Stimulated activated CD4-positive, alpha-beta T cell treated with anti-CD3 and anti-CD28 coated beads, Interleukin-1b, Interleukin-23, amount 100 ng/mL, for 1 hour (primary cell): ENCODE measurements at places on chromosomes 13 and 19.
A peak's percentile ranks its signal among the peaks of the same experiment; 100 is the strongest.

DNA sequence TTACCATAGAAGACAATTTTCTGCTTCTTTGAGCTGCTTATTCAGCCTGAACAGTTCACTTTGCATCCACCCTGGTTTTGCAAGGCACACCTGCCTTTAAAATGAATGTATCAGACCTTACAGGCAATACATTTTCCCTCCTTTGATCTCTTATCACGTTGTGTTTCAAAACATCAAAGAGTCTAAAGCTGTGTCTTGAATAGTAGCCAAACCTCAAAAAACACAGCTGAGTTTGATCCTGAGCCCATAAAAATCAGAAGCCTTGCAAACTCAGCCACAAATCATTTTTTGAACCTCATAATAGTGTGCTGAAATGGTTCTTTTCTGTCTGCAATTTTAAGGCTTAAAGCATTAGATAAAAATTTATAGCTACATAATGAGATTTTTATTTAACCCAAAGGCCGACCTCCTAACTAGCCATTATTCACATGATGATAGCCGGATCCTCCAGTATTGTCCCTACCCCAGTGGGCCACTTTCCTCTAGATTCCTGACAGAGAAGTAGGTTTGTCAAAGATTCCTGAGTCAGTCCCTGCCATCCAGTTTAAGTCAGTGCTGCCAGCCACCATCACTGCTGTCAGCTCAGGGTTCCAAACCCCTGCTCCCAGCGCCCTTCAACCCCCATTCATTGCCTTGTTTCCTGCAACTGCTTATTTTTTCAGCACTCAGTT lies 71.8 kb downstream of the CAB39L start:
- no peak for DNase-seq

DNA sequence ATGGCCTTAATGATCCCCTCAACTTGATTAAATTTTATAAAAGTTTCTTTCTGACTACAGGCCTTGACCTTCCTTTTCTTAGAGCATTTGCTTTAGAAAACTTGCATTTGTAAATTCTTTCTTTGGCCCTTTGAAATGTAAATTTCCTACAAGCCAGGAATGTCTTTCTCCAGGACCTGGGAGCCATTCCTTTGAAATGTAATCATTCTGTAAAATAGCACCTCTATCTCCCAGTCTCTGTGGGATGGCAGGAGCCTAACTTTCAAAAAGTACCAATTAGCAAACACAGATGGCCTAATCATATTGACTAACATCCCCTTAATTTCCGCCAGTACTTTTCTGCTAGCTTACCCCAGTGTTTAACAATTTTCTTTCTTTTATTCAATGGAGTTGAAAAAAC lies 1394.2 kb upstream of the ATXN8OS start:
- no peak for DNase-seq

GRCh38 chr19:41480336-41480735 lies 37.4 kb downstream of the ERICH4 start:
- no peak for DNase-seq

GRCh38 chr13:20192836-20193161 lies at the start of gene GJB2:
Gene GJB2, minus strand, starts transcription at chr13:20192938. Its CDS starts 3,357 bp downstream, at chr13:20189581.
- no peak for DNase-seq

DNA sequence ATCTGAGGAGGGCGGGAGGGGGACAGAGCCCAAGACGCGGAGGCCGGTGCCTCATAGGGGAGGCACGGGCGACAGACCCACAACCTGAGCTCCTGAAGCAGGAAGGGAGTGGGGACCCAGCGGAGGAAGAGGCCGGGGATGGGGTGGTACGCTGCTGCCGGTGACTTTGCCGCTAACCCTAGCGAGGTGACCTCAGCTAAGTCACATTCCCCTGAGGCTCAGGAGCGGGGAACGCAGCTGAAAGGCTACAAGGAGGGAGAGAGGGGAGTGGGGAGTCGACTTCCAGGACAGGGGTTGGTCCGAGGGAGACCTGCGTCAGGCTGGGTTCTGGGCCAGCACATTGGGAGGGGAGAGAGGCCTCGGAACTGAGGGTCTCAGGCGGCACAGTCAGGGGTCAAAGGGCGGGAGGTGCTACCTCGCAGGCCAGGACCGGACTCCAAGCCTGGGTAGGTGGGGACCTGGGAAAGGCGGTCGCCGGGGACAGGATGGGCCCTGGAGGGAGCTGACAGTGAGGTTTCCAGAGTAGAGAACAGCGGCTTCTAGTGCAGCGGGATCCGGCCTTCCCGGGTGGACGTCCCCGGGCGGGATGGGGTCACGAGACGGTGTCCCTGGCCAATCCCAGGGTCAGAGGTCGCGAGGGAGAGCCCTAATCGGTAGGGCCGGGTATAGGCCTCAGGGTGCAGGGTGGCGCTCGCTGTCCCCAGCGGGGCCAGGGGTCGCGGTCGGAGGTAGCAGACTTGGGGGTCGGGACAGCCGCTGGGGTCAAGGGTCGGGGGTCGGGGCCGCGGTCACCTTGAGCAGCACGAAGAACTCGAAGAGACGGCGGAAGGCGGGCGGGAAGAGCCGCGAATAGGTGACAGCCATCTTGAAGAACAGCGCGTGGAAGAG lies 699 bp downstream of the TMEM259 start:
- no peak for DNase-seq

GRCh38 chr13:94192431-94192975 lies 287.0 kb downstream of the DCT start:
- no peak for DNase-seq

- no peak for DNase-seq
Measured at GRCh38 chr13:23999424-23999823, 102.1 kb upstream of the C1QTNF9B start.

GRCh38 chr19:3810708-3811355 lies 24.7 kb upstream of the MATK start:
- DNase-seq: no peak

- no peak for DNase-seq
Measured at GRCh38 chr19:33197591-33198000, 3.5 kb downstream of the LRP3 start.

DNA sequence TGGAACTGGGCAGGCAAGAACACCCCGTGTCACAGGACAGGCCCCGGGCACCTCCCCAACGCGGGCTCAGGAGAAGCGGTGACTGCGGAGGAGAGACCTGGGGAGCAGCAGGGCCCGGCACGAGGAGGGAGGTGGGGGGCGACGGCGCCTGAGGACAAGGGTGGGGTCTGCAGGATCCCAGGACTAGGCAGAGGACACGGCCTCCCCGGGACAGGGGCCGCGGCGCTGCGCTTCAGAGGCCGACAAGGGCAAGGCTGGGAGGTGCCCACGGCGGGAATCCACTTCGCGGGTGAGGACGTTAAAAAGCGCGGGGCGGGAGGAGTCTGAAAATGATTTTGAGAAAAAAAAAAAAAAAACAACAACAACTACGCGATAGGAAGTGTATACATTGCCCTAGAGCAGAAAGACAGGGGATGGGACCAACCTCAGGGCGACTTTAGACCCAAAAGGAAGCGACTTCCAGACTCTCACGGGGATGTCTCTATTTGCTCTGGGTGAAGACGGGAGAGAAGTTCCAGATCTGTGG lies 44.9 kb downstream of the ZNF611 start:
- no peak for DNase-seq

DNA sequence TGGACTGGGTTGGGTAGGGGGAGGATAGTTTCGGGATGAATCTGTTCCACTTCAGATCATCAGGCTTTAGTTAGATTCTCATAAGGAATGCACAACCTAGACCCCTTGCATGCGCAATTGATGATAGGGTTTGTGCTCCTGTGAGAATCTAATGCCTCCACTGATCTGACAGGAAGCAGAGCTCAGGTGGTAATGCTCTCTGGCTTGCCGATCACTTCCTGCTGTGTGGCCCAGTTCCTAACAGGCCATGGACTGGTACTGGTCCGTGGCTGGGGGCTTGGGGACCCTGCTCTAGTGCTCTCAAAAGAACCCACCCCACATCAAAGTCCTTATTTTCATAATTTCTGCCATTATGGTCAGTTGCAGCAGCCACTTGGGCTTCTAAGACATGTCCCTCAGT lies 30.1 kb downstream of the DNAJC3 start:
- no peak for DNase-seq

DNA sequence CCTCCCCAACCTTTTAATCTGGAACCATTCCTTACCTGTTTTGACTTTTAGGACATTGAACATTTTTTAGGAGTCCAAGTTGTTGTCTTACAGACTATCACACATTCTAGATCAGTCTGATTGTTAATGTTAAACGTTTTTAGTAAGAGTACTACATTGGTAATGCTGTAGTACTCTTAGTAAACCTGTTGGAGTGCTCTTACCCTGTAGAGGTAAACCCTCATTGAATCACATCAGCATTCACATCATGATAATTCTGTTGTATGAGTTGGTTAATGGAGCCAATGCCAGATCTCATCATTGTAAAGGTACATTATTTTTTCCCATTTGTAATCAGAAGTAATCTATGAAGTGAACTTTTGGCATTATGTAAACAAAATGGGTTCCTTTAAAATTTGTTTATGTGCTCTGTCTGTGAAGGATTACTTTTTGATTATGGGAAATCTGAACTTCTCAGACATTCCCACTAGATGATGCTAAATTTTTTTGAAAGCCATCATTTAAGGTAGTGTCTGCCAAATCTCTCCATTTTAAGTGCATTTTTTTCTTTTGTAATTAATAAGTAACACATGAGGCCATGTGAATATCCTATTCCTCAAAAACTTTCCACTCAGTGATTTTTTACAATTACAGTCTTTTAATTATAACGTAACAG lies 55.2 kb downstream of the VWA8 start:
- no peak for DNase-seq

DNA sequence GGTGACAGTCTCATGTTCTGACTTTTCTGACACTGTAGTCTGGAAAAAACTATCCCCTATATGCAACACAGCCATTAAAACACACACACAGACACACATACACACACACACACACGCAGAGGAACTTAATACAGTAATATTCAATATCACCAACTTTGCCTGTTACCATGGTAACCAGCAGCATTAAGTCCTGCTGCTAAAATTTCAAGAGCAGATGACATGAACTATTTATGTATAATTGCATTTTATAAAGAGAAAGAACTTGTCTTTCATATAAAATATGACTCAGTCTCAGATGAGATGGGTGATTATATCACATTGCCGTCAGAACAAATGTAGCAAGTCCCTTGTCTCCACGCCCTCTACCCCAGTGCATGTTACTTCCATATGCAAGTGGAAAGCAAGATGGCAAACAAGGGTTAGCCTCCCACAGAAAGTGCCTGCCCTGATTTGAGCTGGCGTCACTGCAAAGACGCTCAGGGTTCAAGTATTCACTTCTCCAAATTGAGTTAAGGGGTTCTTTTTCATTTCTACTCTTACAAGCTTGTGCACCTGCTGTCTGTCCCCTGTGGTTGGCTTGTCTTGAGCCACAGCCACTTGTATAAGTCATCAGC lies 576.8 kb downstream of the UQCRFS1 start:
- DNase-seq: no peak

- DNase-seq: no peak
Measured at GRCh38 chr19:45676851-45677263, 8.8 kb downstream of the GIPR start.

GRCh38 chr19:18000915-18001776 lies 6.8 kb upstream of the ARRDC2 start:
- DNase-seq: peak; percentile 73

- DNase-seq: no peak
Measured at GRCh38 chr19:51311351-51312257, at the start of gene IGLON5. Gene IGLON5, plus strand, starts transcription at chr19:51311644. Its CDS starts 204 bp downstream, at chr19:51311848.

DNA sequence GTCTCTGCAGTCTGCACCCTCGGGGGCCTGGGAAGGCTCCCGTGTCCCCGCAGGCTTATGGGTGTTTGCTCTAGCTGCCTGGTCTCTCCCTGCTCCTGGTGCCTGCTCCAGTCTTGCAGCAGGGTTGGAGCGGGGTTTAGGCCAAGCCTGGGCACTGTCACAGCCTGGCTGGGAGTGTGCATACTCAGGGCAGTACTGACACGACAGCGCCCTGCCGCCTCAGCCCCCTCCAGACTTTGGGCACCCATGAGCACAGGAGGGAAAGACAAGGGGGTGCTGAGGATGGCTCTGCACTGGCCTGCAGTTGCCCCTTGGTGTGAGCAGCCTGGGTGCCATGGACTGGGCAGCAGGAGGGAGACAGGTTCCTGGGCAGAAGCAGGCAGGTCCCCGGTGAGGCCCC lies 35.7 kb downstream of the CEP89 start:
- no peak for DNase-seq

- no peak for DNase-seq
Measured at GRCh38 chr19:18379803-18380747, 5.9 kb upstream of the GDF15 start.

GRCh38 chr13:95269756-95270155 lies 31.5 kb downstream of the ABCC4 start:
- DNase-seq: no peak

GRCh38 chr13:97438856-97439595 lies 5.1 kb downstream of the RAP2A start:
- no peak for DNase-seq

DNA sequence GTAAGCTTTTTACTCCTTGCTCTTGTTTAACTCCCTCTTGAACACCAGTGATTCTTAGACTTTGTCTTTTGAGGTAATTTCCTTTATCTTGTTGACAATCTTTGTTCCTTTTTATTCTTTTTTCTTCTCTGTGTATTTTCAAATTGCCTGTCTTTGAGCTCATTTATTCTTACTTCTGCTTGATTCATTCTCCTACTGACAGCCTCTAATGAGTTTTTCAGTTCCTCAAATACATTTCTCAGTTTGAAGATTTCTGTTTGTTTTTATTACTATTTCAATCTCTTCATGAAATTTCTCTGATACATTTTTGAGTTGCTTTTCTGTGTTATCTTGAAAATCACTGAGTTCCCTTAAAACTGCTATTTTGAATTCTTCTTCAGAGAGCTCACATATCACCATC lies 154.1 kb downstream of the ATP8A2 start:
- no peak for DNase-seq

DNA sequence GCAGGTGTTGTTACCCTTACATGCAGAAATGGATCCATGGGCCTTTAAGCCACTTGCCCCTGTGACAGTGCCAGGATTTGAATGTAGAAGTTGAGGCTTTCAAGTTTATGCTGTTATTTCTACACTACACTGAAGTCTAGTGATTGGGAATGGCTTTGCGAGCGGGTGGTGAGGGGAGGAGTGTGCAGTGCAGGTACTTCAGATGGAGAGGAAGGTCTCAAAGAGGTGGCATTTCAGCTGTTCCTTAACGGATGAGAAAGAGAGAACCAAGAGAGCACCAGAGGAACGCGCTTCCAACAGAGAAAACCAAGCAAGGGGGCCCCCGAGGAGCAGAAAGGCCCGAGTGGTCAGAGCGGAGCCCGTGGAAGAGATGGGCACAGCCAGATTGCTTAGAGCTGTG lies 13.3 kb downstream of the ACTN4 start:
- DNase-seq: no peak

DNA sequence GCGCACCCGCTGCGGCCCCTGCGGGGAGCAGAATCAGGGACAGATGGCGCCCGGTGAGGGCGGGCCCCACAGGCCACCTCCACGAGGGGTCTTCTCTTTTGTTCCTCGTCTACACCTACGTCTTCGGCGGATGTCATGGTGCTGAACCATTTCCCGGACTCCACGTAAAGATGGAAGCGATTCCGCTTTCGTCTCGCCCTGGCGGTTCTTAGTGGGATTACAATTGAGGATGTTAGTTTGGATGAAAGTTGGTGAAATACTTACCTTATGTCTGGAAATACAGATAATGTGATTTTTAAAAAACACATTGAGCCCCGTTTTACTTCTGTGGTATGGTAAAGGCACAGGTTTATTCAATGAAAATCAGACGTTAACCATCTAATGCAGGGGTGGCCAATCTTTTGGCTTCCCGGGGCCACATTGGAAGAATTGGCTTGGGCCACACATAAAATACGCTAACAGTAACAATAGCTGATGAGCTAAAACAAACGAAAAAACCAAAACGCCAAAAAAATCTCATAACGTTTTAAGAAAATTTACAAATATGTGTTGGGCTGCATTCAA lies 1.4 kb upstream of the ZMYM5 start:
- peak; percentile 51 for DNase-seq

GRCh38 chr13:32988608-32989289 lies 27.5 kb upstream of the KL start:
- no peak for DNase-seq
